ENCODE measurements at places on chromosomes 11 and 22.

GRCh38 chr11:59616396-59616982 is 915 bp upstream of the OSBP start:
- no peak for DNase-seq

GRCh38 chr22:29626497-29627195 is 23.2 kb downstream of the NF2 start:
- DNase-seq = no peak

GRCh38 chr11:12668166-12668565 is 6.1 kb upstream of the TEAD1 start:
- DNase-seq = no peak

- no peak for DNase-seq
These were observed 57.2 kb downstream of the PPFIBP2 start for GRCh38 chr11:7570938-7571521.

DNA sequence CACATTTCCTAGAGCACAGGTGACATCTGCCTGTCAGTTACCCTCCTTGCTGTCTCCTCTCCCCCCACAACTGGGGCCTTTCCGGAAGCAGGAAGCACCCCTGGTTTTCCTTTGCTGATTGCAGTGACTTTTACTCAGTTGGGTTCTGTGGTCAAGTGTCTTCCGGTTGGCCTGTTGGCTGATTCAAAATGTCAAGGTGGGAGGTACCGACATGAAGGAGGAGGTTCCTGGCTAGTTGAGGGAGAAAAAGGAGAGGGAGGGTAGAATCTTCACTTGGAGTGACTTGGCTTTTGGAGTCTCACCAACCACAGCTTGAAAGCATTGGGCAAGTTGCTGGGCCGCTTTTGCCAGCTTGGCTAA is 9.3 kb upstream of the ADAMTS15 start:
- no peak for DNase-seq

DNA sequence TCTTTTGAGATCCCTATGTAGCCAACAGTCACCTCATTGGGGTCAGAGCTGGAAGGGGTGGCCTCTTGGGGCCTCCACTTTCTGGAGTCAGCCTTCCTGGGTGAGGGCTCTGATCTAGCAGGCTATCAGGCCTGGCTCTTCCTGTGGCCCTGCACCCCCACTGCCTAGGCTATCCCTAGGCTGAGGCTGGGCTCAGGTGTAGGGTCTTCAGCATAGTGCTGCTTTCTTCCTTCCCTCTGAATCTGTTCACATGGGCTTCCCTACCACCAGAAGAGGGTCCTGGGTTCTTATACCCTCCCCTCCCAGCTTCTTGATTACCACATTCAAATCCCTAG is 456 bp upstream of the SPI1 start:
- DNase-seq = no peak

- peak; percentile 38 for DNase-seq
These were observed 697 bp upstream of the PAFAH1B2 start for GRCh38 chr11:117143390-117143789.

DNA sequence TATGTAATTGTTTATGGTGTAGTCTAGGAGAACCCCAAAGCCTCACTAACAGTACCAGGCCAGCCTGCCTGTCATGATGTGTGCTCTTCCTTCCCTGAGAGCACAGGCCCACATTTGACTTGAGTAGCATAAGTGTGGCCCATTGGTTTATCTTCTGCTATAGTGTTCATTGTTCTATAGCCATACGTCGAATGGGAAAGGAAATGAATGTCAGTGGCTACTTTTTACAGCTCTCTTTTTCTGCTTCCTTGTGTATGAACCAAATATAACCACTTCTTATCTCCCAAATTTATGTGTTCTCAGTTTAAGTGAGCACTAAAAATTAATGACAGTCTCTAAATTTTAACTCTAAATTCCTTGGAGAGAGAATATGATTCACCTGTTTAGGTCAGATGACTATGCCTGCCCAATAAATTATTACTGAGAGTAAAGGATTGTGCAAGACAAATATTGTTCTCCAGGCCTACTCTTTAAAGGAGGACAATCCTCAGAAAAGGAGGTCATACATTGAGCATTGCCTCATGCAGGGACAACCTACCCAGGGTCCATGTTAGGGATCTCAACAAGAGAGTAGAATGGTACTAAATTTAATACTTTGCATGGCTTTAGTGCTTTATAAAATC is 222.9 kb upstream of the ARHGAP20 start:
- no peak for DNase-seq

DNA sequence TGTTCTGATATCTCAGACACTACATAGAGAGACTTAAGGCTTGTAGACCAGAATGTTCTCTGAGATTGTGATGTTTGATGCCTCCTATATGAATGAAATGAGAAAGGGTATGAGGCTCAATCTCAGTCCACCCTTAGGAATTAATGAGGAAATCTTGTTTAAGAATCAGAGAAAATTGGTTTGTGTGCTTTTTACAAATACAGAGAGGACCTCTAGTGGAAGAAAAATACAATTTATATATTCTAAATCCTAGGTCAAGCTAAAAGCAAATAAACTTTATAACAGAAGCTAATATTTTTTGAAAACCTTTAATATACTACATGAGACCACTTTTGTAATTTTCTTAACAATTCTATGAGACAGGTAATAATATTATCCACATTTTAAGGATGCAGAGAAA is 5.0 kb upstream of the OR52H1 start:
- DNase-seq = no peak

DNA sequence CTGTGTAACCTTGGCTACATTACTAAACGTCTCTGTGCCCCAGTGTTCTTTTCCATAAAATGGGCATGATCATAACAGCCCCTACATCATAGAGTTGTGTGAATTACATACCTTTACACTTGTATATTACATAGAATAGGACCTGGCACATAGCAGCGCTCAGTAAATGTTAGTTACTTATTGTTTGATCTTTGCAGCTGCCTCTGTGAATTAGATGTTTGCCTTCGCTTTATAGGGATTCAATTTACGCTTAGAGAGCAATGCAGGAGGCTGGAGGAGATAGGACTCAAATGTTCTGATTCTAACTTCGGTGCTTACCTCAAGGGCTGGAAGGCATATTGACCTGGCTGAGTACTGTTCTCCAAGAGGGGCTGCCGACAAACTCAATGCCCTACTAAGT is 10.4 kb upstream of the TIMP3 start:
- no peak for DNase-seq

- no peak for DNase-seq
These were observed 2.2 kb upstream of the TRIM3 start for GRCh38 chr11:6475936-6476335.

GRCh38 chr22:22877523-22878210 is 9.9 kb upstream of the IGLL5 start:
- peak; percentile 28 for DNase-seq

DNA sequence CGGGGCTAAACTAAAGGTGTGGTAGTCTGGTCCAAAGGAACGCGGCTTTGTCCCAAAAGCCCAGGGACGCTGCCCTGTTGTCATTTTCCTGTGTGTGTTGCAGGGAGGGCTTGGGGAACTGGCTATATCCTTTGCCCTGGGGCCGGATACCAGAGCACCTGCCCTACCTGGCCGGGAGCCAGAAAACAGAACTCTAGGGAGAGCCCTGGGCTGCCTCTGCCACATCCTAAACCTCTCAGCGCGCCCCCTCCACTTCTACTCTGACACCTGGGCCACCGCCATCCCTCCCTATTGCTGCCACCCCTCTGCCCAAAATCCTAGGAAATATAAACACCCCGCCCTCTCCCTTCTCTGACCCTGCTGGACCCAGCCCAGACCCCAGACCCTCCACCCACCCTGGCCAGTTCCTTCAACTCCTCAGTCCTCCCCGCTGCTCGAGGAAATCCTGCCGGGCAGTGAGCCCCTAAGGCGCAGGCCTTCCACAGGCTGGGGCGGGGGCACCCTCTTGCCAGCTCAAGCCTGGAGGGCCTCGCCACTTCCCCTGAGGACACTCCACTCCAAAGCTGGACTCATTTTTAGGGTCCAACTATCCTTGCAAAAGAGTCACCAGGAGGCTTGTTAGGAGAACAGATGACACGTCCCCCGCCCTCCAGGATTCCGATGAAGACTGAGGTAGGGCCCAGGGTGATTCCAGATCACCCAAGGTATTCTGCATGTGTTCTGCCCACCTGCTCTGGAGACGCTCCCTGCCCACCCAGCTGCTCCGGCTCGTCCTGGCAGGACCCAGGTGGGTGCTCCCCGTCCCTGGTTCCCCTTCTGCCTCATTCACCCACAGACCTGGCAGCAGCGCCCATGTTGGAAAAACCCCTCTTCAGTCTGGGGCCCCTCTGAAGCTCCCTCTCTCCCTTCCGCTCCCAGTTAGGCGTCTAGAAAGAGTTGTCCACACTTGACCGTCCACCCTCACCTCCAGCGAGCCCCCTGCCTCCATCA is 12.2 kb downstream of the KCTD17 start:
- no peak for DNase-seq
